GM19239 (cell line): ENCODE measurements at places on chromosomes 11 and 22.

- no peak for DNase-seq
Measured at GRCh38 chr11:30017445-30017895, 640 bp upstream of the KCNA4 start.

- DNase-seq = no peak
Measured at GRCh38 chr22:28332410-28332809, 347.2 kb downstream of the TTC28 start.

DNA sequence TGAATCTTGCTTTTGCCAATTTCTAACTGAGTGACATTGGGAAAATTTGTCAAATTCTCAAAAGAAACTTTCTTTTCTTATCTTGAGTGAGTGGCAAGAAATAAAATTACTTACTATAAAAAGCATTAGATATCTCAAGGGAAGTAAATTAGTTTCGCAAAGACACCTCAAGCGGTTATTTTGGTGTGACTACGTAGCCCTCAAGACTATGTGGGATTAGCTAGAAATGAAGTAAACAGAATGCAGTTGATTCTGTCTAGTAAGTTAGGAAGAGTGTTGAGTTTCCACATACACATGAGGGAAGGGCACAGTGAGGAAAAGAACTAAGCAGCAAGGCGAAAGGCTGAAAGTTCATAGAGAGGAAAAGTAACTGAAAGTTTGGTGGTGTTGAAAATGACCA lies 28.3 kb upstream of the MS4A6A start:
- DNase-seq = no peak

DNA sequence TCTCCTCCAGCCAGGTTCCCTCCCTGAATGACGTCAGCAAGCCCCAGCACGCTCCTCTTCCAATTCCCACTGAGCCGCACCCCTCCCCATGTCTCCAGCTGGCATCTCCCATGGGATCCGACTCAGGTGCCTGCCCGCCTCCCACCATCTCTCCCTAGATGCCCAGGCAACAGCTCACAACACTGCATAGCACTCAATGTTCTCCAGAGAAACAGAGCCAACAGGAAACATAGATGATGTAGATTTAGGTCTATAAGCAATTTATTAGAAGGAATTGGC lies 532.3 kb downstream of the BRD1 start:
- DNase-seq = no peak

DNA sequence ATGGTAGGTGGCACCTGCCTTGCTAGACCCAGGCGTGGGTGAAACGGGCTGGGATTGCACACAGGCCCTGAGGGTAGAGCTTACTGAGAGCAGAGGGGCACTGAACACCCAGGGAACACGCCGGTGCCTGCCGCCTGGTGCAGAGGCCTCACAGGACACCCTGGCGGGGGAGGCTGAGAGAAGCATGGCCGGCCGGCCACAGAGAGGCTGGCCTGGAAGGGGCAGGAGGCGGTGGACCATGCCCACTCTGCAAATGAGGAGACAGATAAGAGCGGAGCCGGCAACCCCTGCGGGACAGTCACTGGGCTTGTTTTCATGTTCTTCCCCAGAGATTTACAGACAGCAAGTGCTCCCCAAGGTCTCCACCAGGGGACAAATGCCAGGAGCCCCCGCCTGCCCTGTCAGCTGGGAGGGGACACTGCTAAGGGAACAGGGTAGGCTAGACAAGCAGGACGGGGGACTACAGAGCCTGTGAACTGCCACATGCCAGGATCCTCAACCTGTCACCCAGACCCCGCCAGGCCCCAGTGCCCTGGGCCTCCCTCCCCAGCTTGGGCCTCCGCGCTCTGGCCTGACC lies 38.5 kb upstream of the TCF20 start:
- DNase-seq = no peak

- no peak for DNase-seq
Measured at GRCh38 chr11:121394785-121395184, 57.3 kb upstream of the SORL1 start.

- DNase-seq = no peak
Measured at GRCh38 chr11:17646451-17647145, 72.8 kb upstream of the MYOD1 start.

GRCh38 chr11:1382831-1383607 lies 6.7 kb upstream of the BRSK2 start:
- peak; percentile 85 for DNase-seq

DNA sequence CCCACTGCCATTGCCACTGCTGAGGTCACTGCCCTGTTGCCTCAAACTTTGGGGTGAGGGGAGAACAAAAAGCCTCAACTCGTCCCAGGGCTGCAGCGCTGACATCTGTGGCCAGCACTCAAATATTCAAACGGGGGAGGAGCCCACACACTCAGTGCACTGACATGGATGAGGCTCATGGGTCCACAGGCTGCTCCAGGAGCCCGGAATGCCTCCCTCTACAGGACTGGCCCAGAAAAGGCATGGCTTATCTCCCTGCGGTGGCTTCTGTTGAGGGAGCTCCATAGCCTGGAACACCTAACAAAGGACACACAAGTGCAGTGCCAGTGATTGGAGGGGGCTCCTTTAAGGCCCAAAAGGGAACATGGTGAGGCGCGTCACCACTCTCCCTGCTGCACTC lies 341.1 kb upstream of the LUZP2 start:
- DNase-seq = no peak
